Left kidney (tissue), 8 donors: ENCODE measurements at places on chromosomes 16 and 17. TPM values are rescaled to one million over a fixed set of nuclear protein-coding genes. Genes with fewer than 3 reads are reported as not detected.

GRCh38 chr16:81461243-81461642 lies 16.6 kb downstream of the CMIP start:
- DNase-seq: no peak

RAP1GAP2 gene
- polyA plus RNA-seq: 23.1 TPM

CLEC3A gene
- polyA plus RNA-seq: not detected

JPH3 gene
- polyA plus RNA-seq: 0.76 TPM

DNA sequence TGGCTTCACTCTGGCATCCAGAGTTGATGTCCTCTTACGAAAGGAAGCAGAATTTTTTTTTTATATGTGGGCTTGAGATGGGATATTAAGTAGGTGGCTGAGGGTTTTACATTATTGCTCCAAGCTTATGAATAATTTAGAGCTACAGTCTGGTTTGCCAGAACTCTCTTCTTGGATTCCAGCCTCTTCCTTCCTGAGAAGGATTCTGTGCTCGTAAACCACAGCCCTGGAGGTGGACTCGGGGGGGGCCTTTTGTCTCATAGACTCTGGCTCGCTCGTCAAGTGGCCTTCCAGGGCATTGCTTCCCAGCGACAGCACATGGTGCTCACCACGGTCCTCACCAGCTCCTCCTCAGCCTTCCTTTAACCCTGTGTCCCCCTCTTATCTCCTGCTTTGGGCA lies 43.2 kb downstream of the TMEM11 start:
- DNase-seq: no peak

DNA sequence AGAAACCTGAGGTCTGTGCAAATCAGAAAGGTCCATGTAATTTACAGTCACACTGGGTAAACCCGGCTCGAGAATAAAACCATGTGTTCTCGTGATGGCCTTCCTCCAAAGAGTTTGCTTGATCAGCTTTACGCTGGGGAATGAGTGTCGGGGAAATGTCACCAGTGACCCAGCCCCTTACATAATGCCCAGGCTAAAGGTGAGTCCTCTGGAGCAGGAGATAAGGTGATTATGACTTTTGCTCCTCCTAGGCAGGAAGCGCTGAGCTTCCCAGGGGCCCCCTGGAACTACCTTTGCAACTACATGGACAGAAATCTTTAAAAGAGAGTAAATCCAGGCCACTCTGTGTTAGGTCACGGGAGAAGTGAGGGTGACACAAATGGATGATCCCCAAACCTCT lies 15.7 kb downstream of the SLC6A4 start:
- no peak for DNase-seq

DNA sequence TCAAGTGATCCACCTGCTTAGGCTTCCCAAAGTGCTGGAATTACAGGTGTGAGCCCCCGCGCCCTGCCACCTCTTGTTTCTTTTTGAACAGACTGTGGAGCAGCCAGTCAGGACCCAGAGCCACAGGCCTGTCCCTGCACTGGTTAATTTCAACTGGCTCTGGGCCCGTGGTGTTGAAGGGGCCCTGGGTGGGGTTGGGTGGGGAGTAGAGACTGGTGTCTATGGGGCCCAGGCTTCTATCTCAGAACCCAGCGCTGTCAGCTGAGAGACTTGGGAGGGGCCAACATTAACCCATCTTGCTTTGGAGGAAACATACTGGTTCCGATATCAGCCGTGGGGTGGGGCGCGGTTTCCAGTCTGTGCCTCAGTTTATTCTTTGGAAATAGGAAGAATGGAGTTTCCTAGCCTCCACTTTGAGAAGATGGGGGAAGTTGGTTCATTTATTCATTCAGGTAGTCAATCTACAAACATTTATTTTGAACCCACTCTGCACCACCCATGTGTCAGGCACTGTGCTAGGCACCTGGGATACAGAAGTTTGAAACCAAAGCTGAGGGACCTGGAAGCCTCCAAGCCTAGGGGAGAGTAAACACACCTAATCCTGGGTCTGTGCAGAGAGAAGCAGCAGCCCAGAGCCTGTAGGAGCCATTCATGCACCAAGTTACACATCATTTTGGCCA lies 15.5 kb upstream of the SLC4A1 start:
- no peak for DNase-seq
